CD4-positive, alpha-beta memory T cell (primary cell): ENCODE measurements at places on chromosomes 1 and 21.

- DNase-seq, result no peak
Measured at GRCh38 chr21:40291560-40291959, 424.3 kb downstream of the PCP4 start.

DNA sequence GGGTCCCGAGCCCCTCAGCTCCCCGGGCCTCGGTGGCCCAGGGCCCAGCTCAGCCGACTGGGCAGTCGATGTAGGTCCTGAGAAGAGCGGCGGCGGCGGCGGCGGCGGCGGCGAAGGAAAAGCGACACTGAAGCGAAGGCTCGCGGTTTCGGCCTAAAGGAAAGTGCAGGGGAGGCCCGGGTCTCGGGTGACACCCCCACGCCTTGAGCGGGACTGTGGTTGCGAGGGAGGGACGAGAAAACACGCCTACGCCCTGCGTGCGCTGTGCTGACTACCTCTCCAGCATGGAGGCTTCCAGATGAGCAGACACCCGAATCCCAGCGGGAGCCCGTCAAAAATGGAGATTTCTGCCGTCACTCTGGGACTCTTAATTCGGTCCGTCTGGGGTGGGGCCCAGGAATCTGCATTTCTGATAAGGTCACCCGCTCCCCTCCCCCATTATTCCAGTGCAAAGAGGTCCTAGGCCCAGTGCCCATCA lies 31.2 kb downstream of the DNTTIP2 start:
- DNase-seq, result peak; percentile 73

GRCh38 chr1:30684881-30685795 lies 38.2 kb downstream of the MATN1 start:
- DNase-seq, result no peak

DNA sequence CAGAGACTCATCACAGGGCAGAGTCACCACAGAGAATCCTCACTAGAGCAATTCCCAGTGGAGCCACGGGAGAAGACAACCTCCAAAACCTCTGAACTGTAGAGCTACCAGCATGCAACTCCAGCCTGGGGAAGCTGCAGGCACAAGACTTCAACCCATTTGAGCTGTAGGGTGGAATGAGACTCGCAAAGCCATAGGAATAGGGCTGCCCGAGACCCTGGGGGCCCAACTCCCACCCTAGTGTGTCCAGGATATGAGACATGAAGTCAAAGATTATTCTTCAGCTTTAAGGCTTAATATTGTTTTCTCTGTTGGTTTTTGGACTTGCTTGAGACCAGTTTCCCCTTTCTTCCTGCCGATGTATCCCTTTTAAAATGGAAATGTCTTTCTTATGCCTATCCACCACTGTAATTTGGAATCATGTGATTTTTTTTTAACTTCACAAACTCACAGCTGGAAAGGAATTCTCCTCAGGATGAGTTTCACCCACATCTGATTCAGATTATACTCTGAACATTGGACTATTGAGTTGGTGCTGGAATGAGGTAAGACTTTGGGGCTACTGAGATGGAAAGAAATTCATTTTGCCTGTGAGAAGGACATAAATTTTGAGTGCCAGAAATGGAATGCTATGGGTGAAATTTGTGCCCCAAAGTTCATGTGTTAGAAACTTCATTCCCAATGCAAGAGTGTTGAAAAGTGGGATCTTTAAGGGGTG lies 59.6 kb upstream of the ST6GALNAC5 start:
- DNase-seq, result no peak

DNA sequence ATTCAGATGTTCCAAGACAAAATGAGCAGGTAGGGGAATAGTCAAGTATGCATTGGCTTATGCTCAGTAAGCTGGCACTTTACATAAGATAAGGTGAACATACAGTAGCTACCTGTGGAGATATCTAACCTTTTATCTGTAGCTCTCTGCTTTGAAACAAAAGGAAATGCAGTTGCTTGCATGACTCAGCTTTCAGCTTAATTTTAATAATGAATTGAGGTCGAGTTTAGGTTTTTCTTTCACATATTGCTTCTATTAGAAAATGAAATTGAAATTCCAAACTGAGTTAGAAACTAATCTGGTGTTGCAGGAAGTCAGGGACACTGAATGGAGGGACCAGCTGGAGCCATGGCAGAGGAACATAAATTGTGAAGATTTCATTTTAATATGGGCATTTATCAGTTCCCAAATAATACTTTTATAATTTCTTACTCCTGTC lies 8.3 kb downstream of the FRRS1 start:
- no peak for DNase-seq

- no peak for DNase-seq
Measured at GRCh38 chr1:201215531-201216357, 25.1 kb downstream of the IGFN1 start.

GRCh38 chr21:46314441-46315020 lies 9.1 kb downstream of the C21orf58 start:
- no peak for DNase-seq

GRCh38 chr1:11337580-11338073 lies 64.6 kb downstream of the UBIAD1 start:
- DNase-seq, result peak; percentile 61

- no peak for DNase-seq
Measured at GRCh38 chr1:181318022-181318857, 165.1 kb upstream of the CACNA1E start.

GRCh38 chr1:178587975-178588374 lies 75.1 kb downstream of the TEX35 start:
- DNase-seq, result no peak

- DNase-seq, result peak; percentile 47
Measured at GRCh38 chr1:154943649-154944400, 7.3 kb upstream of the PMVK start.

DNA sequence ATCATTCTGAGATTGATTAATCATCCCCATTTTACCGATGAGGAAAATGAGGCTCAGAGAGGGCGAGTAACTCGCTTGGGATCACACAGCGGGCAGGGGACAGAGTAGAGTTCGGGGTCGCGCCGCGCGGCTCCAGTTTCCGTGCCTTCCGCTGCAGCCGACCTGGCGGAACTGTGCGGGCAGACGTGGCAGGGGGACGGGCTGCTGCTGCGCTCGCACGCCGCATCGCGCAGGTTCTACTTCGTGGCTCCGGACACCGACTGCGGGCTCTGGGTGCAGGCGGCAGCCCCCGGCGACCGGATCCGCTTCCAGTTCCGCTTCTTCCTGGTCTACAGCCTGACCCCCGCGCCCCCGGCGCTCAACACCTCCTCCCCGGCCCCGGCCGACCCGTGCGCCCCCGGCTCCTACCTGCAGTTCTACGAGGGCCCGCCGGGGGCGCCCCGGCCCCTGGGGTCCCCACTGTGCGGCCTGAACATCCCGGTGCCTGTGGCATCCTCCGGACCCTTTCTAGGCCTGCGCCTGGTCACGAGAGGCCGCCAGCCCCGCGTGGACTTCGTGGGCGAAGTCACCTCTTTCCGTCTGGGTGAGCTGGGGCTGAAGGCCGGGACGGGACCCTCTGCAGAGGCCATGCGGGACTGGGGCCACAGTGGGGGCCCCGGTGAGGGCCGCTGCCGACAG lies 2.3 kb downstream of the LDLRAD2 start:
- peak; percentile 17 for DNase-seq
